ENCODE measurements at places on chromosomes 7 and 10.

- no peak for DNase-seq
These were observed 92.3 kb downstream of the CCDC7 start for GRCh38 chr10:32538256-32538655.

- no peak for DNase-seq
These were observed 256.9 kb downstream of the MDFIC start for GRCh38 chr7:115178835-115179234.

GRCh38 chr10:48976196-48976595 lies 36.6 kb upstream of the LRRC18 start:
- DNase-seq: no peak

DNA sequence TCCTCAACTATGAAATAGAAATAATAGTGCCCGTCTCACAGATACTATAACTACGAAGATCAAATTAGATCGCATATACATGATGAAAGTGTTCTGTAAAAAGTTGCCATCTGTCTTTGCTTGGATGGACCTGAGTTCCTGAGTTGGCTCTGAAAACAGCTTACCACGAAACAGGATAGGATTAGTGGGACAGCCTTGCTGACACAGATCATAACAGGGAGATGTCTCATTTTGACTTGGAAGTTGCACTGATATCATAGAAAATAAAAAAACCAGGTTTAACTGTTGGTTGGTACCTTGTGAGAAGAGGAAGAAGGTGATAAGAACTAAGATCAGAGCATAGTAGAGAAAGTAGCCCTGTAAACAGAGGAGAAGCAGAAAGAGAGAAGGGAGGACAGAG lies 79.3 kb upstream of the AGBL3 start:
- no peak for DNase-seq

GRCh38 chr7:150954201-150954985 lies 23.7 kb downstream of the KCNH2 start:
- no peak for DNase-seq
